Sigmoid colon (tissue), 7 donors: ENCODE measurements at places on chromosomes 13 and 19.

DNA sequence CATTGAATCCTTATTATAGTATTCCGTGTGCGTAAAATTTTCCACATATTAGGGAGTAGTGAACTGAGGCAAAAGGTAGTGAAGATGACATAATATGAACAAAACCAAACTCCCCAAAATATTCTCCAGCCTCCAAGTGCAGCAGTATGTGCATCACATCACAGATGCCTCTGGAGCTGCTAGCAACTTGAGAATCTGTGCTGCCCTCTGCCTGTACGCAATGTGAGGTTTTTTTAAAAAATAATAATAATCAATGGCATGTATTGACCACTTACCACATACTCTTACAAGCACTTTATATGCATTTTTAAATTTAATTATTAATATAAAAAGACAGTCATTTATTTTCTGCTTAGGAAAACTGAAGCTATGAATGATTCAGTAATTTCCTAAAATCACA, 583.0 kb upstream of the SPRY2 start:
- H3K36me3 ChIP-seq = no peaks in the 10 kb centered on the region
- H3K4me1 ChIP-seq = no peaks in the 10 kb centered on the region
- H3K27ac ChIP-seq = no peak overlapping the region
- H3K27me3 ChIP-seq = no peaks in the 10 kb centered on the region
- no peak overlapping the region for H3K4me3 ChIP-seq

DNA sequence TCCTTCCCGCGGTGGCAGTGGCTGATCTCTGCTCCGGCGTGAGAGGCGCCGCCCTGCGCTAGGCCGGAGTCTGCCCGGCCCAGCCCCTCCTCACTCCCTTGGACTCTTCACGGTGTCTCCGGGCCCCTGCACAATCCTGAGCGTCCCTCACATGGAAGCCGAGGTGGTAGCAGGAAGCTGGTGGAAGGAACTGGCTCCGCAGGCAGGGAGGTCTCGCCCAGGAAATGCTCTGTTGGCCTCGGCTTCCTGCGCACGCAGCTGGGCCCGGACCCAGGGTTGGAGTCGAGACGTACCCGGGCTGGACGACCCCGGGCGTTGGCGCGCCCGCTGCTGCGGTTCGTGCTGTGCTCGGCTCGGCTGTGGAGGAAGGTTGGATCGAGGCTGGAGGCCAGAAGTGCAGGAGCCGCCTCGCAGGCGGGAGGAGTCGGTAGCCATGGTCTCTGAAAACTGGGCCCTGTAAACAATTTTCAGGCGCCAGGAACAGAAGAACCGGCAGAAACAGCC, 46.3 kb downstream of the ZNF724 start:
- DNase-seq = no peak
- no peak overlapping the region for H3K27ac ChIP-seq
- H3K36me3 ChIP-seq = no peaks in the 10 kb centered on the region
- peaks cover 3% of the 10 kb centered on the region for H3K4me1 ChIP-seq
- no peaks in the 10 kb centered on the region for H3K27me3 ChIP-seq
- H3K4me3 ChIP-seq = peak overlapping the region; percentile 33

GRCh38 chr13:47621931-47622330, 379.1 kb downstream of the SUCLA2 start:
- DNase-seq = no peak
- no peak overlapping the region for H3K4me3 ChIP-seq
- no peaks in the 10 kb centered on the region for H3K27me3 ChIP-seq
- no peaks in the 10 kb centered on the region for H3K4me1 ChIP-seq

DNA sequence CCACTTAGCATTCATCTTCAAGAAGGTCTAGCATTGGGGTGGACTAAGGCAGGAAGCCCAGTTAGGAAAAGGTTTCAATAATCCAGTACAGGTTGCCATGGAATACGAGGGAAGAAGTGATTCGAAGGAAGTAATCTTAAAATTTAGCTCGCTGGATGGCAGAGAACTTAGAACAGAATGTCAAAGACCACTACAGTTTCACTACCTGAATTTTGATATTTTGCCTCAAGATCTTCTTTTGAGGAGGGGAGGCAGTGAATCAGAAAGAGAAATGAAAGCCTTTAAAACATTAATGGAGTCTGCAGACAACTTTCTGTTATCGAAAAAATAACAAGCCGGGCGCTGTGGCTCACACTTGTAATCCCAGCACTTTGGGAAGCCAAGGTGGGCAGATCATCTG, 7.0 kb upstream of the RAB8A start:
- no peak for DNase-seq
- peak overlapping the region; percentile 20 for H3K27ac ChIP-seq
- no peaks in the 10 kb centered on the region for H3K4me1 ChIP-seq

DNA sequence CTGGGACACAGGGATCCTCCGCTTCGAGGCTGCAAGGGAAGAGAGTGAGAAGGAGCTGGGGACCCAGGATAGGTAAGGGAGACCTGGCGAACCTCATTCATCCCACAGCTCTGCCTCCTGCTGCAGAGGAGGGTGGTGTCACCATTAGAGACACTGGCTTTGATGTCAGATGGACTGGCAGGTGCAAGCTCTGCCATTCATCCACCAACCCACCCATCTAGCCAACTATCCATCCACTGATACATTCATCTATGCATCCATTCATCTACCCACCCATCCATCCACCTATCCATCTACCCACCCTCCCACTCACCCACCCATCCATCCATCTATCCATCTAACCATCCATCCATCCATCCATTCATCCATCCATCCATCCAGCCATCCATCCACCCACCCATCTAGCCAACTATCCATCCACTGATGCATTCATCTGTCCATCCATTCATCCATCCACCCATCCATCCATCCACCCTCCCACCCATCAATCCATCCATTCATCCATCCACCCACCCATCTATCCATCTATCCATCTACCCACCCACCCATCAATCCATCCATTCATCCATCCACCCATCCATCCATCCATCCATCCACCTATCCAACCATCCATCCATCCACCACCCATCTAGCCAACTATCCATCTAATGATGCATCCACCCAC, 5.7 kb downstream of the C19orf33 start:
- peaks cover 33% of the 10 kb centered on the region for H3K36me3 ChIP-seq
- no peak overlapping the region for H3K27ac ChIP-seq
- peaks cover 1% of the 10 kb centered on the region for H3K4me1 ChIP-seq
- no peak for DNase-seq
- H3K4me3 ChIP-seq = no peak overlapping the region
- H3K27me3 ChIP-seq = no peaks in the 10 kb centered on the region

DNA sequence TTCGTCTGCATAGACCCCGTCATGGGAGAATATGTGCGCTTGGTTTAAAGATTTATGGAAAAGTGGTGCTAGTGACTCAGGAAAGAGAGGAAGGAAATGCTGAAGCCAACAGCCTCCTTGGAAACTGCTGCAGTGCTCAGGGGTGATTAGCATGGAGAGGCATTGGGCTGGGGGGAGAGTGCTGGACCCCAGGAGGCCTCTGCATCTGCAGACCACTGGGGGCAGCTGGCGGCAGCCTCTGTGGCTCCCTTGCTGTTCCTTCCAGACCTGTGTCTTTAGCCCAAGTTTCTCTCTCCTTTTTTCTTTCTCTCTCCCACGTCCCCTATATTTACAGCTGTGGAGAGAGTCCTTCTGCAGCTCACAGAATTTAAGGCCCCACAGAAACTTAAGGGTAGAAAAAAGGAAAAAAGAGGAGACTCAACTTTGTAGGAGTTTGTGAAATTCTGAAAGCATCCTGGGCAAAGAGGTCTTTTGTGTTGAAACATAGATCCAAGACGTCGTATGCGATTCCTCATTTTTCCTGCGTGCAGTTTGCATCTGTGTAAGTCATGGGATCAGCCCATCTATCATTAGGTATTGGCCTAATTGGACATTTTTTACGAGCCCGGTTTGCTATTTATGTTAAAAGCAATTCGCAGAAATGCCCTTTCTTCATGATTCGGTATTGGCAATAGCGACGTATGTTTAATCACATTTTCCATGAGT, 116.2 kb upstream of the ZNF536 start:
- H3K36me3 ChIP-seq = no peaks in the 10 kb centered on the region

GRCh38 chr13:113110852-113111315, 5.3 kb downstream of the F7 start:
- H3K36me3 ChIP-seq = no peaks in the 10 kb centered on the region
- no peak overlapping the region for H3K27ac ChIP-seq
- peak overlapping the region; percentile 33 for H3K4me3 ChIP-seq
- H3K27me3 ChIP-seq = peaks cover 18% of the 10 kb centered on the region
- peak; percentile 33 for DNase-seq
- H3K4me1 ChIP-seq = peaks cover 17% of the 10 kb centered on the region

GRCh38 chr13:74778946-74779345, 644.7 kb upstream of the KLF12 start:
- H3K27me3 ChIP-seq = no peaks in the 10 kb centered on the region
- H3K4me1 ChIP-seq = no peaks in the 10 kb centered on the region
- DNase-seq = no peak

GRCh38 chr19:42088471-42089190, 12.7 kb downstream of the ZNF574 start:
- peaks cover 20% of the 10 kb centered on the region for H3K4me1 ChIP-seq
- H3K36me3 ChIP-seq = no peaks in the 10 kb centered on the region
- no peak overlapping the region for H3K4me3 ChIP-seq
